Mucosa of descending colon (tissue), 3 donors: ENCODE measurements at places on chromosomes 1 and 21. TPM values are rescaled to one million over a fixed set of nuclear protein-coding genes. Genes with fewer than 3 reads are reported as not detected.

DNA sequence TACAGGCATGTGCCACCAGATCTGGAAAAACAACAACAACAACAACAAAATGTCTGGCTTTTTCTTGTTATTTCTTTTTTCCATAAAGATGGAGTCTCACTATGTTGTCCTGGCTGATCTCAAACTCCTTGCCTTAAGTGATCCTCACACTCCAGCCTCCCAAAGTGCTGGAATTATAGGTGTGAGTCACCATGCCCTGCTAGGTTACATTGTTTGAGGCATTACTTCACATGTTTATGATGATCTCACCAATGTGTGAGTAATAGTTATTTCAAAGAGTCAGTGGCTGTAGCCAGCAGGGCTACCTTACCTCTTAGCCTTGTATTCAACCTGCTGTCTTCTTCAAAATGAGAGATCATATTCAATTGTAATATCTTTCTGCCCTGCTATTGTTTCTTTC, 445.7 kb downstream of the AMY1C start:
- no peak for DNase-seq

DNA sequence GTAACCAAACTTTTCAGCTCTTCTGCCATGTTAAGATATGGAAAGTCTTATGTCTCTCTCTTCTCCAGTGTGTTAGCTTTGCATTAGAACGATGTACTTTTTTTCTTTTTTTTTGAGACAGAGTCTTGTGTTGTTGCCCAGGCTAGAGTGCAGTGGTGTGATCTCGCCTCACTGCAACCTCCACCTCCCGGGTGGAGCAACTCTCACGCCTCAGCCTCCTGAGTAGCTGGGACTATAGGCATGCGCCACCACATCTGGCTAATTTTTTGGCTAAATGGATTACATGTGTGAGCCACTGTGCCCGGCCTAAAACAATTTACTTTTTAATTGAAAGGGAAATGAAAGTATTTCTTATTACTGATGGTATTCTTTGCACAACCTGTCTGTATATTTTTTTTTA, 35.8 kb downstream of the SPEN start:
- no peak for DNase-seq

- peak; percentile 66 for DNase-seq
Observed at GRCh38 chr1:1858382-1859086, 32.4 kb downstream of the GNB1 start.

Gene CRYAA
- not detected for total RNA-seq

DNA sequence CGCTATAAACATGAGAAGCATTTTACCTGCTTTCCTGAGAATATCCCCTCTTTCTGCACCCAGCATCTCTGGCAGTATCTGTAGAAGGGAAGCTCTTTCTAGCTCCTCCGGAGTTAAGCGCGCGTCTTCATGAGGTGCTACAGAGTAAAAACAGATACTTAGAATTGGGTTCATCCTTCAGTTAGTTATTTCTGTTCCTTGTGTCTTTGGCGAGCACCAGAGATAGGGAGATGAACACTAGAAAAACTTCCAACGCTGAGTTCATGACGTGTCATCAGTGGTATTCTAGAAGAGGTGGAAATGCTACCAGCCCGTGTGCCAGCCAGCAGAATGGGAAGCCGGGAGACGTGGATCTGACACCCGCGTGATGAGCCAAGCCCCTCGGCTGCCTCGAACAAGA, 2.1 kb downstream of the UTS2 start:
- no peak for DNase-seq

Gene SH2D5
- 0.09 TPM for total RNA-seq
